DMS79 treated with DMSO at 0.1 percent for 48 hours (cell line): ENCODE measurements at places on chromosomes 1 and 21.

DNA sequence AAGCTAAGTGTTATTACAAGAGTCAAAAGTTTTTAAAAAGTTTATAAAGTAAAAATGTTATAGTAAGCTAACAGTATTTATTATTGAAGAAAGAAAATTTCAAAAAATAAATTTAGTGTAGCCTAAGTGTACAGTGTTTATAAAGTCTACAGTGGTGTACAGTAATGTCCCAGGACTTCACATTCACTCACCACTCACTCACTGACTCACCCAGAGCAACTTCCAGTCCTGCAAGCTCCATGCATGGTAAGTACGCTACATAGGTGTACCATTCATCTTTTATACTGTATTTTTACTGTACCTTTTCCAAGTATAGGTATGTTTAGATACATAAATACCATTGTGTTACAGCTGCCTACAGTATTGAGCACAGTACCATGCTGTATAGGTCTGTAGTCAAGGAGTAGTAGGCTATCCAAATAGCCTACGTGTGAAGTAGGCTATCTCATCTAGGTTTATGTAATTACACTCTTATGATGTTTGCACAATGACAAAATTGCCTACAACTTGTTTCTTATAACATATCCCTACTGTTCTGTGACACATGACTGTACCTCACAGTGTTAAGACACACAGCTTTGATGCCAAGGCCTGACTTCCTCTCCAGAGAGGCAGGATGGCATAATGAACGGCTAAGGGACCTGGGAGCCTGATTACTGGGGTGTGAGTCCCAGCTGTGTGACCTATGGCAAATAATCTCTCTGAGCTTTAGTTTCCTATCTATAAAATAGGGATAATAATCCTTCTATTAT, 12.7 kb downstream of the DHCR24 start:
- no peak for DNase-seq

GRCh38 chr1:5388622-5389021, 603.6 kb downstream of the NPHP4 start:
- no peak for DNase-seq

GRCh38 chr1:22903113-22903512, 69.6 kb downstream of the LACTBL1 start:
- DNase-seq, result no peak

- DNase-seq, result peak; percentile 70
Measured at GRCh38 chr1:119611701-119612113, 36.4 kb downstream of the ZNF697 start.

GRCh38 chr1:103191327-103191726, 83.0 kb upstream of the COL11A1 start:
- DNase-seq, result no peak

- DNase-seq, result no peak
Measured at GRCh38 chr1:233033361-233033760, 83.0 kb downstream of the NTPCR start.

DNA sequence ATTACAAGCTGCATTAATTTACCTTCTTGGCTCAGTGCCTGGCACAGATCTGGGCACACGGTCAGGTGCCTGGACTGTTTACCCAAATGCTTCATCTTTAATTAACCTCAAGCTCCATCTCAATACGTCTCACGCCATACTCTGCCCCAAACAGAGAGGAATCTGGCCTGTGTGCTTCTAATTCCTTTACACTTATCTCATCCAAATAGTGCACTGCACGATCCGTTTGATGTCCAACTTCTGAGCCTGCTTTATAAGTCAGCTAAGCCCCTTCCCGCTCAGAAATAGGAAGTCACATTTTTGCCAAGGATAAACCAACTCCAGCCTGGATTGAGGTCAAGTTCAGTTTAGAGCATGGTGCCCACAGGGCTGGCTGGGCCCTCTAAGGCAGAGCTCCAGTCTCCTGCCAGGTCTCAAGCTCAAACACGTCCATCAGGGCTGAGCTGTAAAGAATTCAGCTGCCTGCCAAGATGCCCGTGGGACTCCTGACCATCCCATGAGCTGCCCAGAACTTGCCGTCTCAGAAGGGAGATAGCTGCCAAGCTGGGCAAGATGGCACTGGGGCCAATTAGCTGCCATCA, 233.5 kb downstream of the TRABD2B start:
- no peak for DNase-seq

DNA sequence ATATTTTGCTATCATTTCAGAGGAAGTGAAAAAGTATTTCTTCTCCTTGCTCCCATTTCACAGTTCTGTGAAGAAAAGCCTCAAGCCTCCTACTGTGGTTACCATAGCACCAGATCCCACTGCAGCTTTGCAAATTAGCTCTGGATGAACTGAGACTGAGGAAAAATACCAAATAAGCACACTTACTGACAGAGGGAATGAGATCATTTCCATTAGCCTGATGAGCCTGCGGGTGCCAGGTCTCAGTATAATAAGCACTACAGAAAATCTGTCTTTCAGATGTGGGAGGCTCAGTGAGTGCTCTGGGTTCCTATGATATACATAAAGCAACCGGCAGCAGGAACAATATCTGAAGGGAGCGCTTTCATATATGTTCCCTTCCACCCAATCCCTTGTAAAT, 21.4 kb downstream of the XKR8 start:
- no peak for DNase-seq

- peak; percentile 72 for DNase-seq
Measured at GRCh38 chr1:171644805-171645483, 7.5 kb downstream of the MYOC start.

- no peak for DNase-seq
Measured at GRCh38 chr1:94067196-94067595, 53.8 kb downstream of the ABCA4 start.

DNA sequence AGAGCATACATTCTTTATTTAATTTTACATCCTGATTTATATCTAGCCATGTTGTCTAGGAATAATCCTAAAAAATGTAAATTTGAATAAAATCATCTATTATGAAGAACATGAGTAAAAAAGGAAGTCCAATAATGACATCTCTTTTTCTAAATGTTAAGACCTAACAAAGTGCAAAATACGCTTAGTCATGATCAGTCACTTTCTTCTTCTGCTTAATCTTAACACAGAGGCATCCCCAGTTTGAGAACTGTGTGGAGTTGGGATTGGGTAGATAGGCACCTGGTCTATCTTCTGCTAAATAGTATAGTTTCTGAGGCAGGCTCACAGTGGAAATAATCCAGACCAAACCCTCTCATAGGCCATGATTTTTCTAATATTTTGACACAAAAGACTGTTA, 311.7 kb upstream of the LRRC7 start:
- no peak for DNase-seq

GRCh38 chr1:209389258-209389657, 194.3 kb upstream of the CAMK1G start:
- no peak for DNase-seq

GRCh38 chr1:50750021-50750619, 209.9 kb downstream of the FAF1 start:
- DNase-seq, result no peak

DNA sequence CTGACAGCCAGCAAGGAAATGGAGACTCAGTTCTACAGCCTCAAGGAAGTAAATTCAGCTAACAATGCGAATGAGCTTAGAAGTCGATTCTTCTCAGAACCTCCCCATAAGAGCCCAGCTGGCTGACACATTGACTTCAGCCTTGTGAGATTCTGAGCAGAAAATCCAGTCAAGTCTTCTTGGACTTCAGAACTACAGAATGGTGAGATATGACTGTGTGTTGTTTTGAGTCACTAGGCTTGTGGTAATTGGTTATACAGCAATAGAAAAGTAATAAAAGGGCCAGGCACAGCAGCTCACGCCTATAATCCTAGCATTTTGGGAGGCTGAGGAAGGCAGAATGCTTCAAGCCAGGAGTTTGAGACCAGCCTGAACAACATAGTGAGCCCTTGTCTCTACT, 161.8 kb upstream of the IVNS1ABP start:
- DNase-seq, result no peak

- DNase-seq, result no peak
Measured at GRCh38 chr21:34335316-34335715, 28.5 kb upstream of the KCNE2 start.

DNA sequence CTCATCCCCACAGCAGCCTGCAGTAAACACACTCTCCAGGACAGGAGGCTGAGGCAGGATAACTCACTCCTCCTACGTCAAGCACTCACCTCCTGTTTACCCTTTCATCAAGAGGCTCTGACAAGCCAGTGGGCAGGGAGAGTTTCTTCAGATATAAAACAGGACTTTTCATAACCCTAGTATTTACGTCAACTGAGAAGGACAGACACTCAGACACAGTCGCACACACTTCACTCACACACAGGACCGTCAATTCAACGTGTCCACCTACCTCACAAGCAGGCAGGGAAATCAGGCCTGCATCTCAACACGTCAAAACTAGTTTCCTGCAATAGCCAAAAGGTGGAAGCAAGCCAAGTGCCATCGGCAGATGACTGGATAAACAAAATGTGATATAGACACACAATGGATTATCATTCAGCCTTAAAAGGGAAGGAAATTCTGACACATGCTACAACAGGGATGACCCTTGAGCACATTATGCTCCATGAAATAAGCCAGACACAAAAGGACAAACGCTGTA, 48.6 kb downstream of the ITPKB start:
- DNase-seq, result peak; percentile 79

DNA sequence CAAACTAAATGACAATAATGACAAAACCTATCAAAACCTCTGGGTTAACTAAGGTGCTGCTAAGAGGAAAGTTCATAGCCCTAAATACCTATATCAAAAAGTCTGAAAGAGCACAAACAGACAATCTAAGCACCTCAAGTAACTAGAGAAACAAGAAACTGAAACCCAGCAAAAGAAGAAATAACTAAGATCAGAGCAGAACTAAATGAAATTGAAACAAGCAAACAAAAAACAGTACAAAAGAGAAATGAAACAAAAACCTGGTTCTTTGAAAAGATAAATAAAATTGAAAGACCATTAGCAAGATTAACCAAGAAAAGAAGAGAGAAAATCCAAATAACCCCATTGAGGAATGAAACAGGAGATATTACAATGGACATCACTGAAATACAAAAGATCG, 44.8 kb upstream of the KIAA0040 start:
- DNase-seq, result no peak

DNA sequence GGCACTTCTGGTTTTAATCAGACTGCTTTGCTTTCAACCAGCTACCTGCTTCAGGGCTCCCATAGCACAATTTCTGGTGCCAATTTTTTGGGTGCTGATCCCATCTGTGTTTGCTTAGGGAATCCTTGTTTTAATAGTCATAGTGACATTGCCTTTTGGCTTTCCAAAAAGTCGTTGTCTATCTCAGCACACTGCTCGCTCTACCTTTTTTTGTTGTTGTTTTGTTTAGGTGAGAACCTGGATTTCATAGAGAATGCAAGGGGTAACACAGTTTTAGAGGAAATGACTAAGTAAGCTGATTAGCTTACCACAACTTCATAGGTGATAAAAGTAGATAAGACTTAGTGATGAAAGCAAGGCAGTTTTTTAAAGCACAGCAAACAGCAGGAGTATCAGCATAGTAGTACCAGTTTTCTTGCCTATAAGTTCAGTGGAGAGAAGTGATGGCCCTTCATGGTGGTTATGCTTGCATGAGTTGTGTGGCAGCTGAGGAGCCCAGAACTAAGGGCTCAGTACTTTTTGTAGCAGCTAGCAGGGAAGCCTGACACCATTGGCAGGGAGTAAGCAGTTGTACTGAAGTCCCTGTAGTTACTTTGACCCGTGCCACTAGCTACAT, 31.3 kb downstream of the NEK7 start:
- DNase-seq, result no peak

DNA sequence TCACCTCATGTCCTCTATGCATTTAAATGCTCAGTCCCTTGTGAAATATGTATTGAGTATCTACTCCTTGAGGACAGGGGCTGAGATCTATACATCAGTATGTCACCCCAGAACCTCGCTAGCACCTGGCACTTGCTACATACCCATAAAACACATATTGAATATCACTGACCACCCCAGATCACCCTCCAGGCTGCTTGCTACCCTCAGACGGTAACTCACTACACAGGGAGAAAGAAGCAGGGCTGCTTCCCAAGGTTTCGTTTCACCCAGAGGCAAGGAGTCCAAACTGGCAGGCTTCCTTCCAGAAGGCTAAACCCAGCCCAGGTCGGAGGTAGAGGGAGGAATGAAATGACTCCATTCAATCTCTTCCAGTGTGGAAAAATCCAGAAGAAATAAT, 8.5 kb downstream of the INKA2 start:
- DNase-seq, result no peak

GRCh38 chr1:55823541-55824250, 608.5 kb upstream of the USP24 start:
- DNase-seq, result no peak

- DNase-seq, result no peak
Measured at GRCh38 chr1:57258557-57259325, 165.1 kb downstream of the DAB1 start.

DNA sequence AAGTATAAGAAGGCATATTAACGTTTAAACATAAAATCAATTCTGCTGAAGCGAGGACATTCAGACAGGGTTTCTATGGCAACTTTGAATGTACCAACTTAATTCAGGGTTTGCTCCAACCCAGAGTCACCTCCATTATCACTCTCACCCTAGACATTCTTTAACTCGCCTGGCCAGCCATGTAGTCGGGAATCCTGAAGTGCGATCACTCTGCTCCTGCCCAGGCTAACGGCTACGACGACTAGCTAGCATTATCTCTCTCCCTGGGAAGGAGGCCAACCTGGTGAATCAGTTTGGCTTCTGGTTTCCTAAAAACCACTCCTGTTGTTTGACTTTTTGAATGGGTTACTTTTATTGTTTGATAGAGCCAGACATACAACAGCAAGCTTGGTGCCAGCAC, 38.9 kb upstream of the ZBTB18 start:
- DNase-seq, result no peak

DNA sequence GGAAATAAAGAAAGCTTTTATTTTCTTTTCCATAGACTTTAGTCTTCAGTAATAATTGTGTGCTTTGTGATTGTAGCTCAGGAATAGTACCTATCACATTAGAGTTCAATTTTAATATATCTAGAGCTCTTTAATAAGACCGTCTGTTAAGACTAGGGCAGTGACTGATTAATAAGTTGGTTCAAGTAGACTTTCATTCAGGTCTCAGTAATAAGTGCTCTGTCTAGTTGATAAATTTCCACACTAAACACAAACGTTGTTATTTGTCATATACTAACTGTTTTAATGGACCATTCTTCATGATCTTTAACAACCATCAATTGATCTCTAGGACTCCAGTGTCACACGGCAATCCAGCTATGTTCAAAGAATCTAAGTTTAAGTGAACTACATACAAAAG, 474.5 kb upstream of the ADGRL2 start:
- no peak for DNase-seq

GRCh38 chr21:14520535-14520934, 25.6 kb downstream of the SAMSN1 start:
- no peak for DNase-seq

DNA sequence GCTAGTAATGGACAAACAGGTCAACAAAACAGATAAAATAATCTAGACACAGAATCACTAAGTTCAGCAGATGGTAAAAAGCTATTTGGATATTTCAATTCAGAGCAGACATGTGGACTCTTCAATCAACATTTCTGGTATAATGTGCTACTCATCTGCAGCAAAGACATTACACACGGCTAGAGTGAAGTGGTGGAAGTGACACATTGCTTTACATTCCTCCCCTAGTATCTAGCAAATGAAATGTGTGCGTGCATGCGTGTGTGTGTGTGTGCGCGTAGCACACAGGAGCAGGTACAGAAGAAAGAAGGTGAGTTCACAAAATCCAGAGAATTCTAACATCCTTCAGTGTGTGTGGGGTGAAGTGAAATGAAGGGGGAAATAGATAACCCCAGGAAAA, 8.3 kb downstream of the AHCTF1 start:
- DNase-seq, result no peak

- no peak for DNase-seq
Measured at GRCh38 chr1:225977937-225978748, 21.0 kb downstream of the SDE2 start.
